ENCODE measurements at places on chromosomes 4 and X. TPM values are rescaled to one million over a fixed set of nuclear protein-coding genes. Genes with fewer than 3 reads are reported as not detected.

CSAG1 gene
- not detected for total RNA-seq

PNMA6F gene
- total RNA-seq: not detected

LRAT gene
- total RNA-seq: not detected

- peak; percentile 14 for DNase-seq
These were observed 41.3 kb upstream of the ASMTL start for GRCh38 chrX:1493877-1494510.

DNA sequence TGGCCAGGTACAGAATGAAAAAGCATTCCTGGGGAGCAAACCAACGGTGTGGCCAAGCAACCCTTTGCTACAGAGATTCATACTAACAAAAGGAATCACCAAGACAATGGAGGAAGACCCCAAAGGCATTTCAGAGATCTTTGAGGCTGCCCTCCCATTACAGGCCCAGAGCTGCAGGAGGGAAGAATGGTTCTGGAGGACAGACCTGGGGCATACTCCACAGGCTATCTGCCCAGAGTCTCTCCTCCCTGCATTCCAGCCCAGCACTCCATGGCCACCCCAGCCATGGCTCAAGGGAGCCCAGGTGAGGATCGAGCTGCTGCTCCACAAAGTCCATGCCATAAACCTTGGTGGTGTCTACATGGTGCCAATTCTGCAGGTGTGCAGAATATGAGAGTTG, 81.9 kb downstream of the ATP11C start:
- DNase-seq: no peak

GRCh38 chr4:23733476-23733875, 156.4 kb downstream of the PPARGC1A start:
- no peak for DNase-seq

GRCh38 chr4:186144198-186144945, 39.9 kb downstream of the FAM149A start:
- DNase-seq: no peak

DNA sequence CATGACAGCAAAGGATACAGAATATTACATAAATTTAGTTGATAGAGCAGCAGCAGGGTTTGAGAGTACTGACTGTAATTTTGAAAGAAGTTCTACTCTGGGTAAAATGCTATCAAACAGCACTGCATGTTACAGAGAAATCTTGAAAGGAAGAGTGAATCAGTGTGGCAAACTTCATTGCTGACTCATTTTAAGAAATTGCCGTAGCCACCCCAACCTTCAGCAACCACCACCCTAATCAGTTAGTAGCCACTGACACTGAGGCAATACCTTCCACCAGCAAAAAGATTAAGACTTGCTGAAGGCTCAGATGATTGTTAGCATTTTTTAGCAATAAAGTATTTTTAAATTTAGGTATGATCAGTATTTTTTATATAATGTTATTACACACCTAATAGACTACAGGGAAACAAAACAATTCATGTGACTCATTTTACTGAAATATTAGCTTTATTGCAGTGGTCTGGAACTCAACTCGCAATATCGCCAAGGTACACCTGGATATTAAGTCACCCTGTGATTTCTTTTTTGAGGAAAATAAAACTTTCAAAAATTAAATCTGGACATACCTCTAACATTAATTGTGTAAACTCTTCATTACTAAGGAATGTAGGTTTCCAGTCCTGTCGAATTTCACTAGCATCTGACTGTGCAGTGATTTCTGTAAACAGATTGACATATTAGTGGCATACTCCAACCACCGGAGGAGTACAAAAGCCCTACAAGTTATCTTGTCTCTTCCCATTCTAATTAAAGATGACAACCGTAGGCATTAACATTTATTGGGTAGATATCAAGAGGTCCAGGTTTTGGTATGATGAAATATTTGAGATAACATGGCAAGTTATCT, 71.1 kb downstream of the CLOCK start:
- peak; percentile 39 for DNase-seq

- no peak for DNase-seq
These were observed 368.4 kb downstream of the RPA4 start for GRCh38 chrX:97252111-97252510.

DNA sequence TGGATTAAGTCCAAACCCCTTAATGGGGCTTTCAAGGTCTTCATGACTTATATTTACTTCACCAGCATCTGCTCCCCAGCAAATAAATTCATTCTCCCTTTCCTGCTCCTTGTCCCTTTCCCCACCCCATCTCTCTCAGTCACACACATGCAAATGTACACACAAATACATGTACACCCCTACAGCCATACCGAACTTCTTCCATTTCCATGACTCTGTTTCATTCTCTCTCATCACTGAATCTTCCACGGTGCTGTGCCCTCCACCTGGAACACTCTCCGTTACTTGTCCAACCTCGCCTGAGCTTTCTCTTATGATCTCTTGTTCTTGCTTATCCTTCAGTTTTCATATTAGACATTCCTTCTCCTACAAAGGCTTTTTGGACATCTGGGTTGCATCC, 22.0 kb upstream of the RPA4 start:
- DNase-seq: no peak

Data from activated CD4-positive, alpha-beta memory T cell treated with anti-CD3 and anti-CD28 coated beads, Interleukin-2, amount 10 ng/mL, durations not matched to agents 7 days and 5 days (primary cell).